Endothelial cell of umbilical vein (primary cell): ENCODE measurements at places on chromosomes 6 and 20. TPM values are rescaled to one million over a fixed set of nuclear protein-coding genes. Genes with fewer than 3 reads are reported as not detected.

DNA sequence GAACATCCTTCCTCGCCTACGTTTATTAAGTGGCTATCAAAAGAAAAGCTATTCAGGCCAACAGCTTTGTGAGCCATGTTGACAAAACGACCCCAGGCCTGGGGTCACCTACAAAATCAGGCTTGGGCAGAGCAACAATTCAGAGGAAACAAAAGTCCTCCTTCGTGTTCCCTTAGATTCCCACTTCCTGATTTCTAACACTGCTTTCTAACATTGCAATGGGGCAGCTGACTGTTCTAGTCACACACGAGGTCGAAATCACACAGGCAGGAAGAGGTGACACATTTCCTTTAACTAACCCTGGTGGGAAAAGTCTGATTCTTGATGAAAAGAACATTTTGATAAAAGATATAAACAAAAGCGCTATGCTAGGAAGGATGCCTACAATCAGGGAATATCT is 31.9 kb downstream of the WDR27 start:
- H3K27me3 ChIP-seq = no peaks in the 10 kb centered on the region
- H3K36me3 ChIP-seq = peaks cover 10% of the 10 kb centered on the region
- H3K4me1 ChIP-seq = peaks cover 26% of the 10 kb centered on the region
- peak; percentile 98 for DNase-seq
- H3K27ac ChIP-seq = peak overlapping the region; percentile 98
- H3K4me3 ChIP-seq = no peak overlapping the region

DNA sequence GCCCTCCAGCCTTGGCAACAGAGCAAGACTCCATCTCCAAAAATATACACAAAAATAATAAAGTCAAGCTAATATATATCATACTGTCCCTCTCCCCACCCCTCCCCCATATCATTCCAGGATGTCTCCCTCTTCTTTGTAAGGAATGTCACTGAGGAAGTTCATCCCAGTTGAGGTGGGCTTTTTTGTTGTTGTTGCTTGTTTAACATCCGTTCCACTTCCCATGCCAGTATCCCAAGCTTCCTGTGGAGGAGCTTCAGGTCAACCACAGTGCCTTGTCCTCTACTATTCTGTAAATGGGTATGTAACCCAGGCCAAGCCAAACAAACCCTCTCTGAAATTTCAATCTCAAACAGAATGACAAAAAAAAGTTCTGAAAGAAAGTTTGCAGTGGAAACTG is 19.0 kb upstream of the PTPN1 start:
- DNase-seq = no peak
- no peak overlapping the region for H3K4me3 ChIP-seq
- no peaks in the 10 kb centered on the region for H3K27me3 ChIP-seq
- H3K36me3 ChIP-seq = no peaks in the 10 kb centered on the region
- H3K27ac ChIP-seq = no peak overlapping the region
- H3K4me1 ChIP-seq = peaks cover 12% of the 10 kb centered on the region

DNA sequence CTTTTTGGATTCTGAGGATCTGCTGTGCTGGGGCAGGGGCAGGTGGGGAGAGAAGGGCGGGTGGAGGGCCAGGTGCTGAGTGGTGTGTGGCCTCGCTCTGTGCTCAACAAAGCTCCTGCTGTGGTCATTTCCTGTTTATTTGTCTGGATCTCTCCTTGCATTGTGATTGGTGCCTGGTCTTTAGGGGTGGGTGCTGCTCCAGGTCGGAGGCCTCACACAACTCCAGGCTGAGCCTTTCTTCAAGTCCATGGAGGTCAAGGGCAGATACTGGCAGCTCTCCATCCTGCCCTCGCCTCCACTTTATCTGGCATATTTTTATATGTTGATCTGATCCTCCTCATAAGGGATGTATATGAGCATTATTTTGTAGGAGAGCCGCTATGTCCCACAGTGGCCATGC is 36.2 kb downstream of the HLA-F start:
- peaks cover 26% of the 10 kb centered on the region for H3K27me3 ChIP-seq
- no peak overlapping the region for H3K27ac ChIP-seq
- peak; percentile 36 for DNase-seq
- peaks cover 22% of the 10 kb centered on the region for H3K4me1 ChIP-seq
- H3K4me3 ChIP-seq = no peak overlapping the region

DNA sequence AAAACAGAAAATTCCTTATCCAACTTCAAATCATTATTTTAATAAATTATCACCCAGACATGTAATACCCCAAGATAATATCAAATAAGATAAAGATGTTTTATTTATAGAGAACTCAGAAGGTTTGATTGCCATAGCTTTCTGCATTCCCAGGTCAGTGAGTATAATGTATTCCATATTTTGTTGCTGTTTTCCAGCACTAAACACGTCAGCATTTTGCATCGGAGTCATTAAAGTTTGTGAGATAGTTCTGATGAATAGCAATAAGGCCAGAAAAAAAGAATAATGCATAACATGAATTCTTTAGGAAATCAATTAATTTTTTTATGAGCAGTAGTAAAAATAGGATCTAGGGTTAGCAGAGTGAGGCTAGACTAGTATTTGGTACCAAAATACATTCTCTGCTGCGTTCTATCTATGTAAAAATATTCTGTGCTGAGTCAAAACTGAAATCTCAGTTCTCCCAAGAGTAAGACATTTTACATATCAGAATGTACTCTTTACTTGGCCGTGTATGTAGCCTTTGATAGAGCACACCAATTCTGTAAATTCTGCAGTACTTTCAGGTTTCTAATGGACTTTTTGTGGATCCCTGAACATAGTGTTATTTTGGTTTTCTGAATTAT is 269.9 kb upstream of the AGPAT4 start:
- no peak overlapping the region for H3K4me3 ChIP-seq

GRCh38 chr6:97939440-97940168 is 656.6 kb upstream of the MMS22L start:
- no peak overlapping the region for H3K4me3 ChIP-seq
- H3K4me1 ChIP-seq = no peaks in the 10 kb centered on the region
- H3K27ac ChIP-seq = no peak overlapping the region
- H3K36me3 ChIP-seq = no peaks in the 10 kb centered on the region
- DNase-seq = no peak

- no peaks in the 10 kb centered on the region for H3K36me3 ChIP-seq
- H3K4me3 ChIP-seq = no peak overlapping the region
- DNase-seq = no peak
- no peaks in the 10 kb centered on the region for H3K4me1 ChIP-seq
- no peak overlapping the region for H3K27ac ChIP-seq
Measured at GRCh38 chr6:13384506-13384905, 56.2 kb upstream of the TBC1D7 start.

DNA sequence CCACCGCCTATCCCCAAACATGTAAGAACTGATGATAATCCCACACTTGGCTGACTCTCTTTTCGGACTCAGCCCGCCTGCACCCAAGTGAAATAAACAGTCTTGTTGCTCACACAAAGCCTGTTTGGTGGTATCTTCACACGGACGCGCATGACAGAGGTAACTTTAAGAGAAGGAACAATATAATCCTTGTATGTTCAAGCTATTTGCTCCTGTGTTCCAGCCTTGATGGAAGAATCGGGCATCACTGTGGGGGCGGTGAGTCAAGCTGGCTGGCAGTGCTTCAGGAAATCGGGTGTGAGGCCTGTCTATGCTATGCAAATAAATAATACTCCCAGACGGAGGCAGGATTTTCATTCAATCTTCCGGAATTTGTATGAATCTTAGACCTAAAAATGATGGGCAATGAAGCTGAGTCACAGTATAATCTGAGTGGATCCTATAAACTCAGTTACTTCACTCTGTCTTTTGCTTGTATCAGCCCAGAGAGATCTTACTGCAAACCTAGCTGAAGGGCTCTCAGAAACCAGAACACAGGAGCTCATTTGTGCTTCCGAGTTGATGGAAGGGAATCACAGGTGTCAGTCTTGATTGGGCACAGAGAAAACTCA is 45.2 kb upstream of the NT5E start:
- no peaks in the 10 kb centered on the region for H3K36me3 ChIP-seq
- H3K27me3 ChIP-seq = no peaks in the 10 kb centered on the region
- H3K4me3 ChIP-seq = no peak overlapping the region
- DNase-seq = peak; percentile 93
- H3K27ac ChIP-seq = peak overlapping the region; percentile 94

DNA sequence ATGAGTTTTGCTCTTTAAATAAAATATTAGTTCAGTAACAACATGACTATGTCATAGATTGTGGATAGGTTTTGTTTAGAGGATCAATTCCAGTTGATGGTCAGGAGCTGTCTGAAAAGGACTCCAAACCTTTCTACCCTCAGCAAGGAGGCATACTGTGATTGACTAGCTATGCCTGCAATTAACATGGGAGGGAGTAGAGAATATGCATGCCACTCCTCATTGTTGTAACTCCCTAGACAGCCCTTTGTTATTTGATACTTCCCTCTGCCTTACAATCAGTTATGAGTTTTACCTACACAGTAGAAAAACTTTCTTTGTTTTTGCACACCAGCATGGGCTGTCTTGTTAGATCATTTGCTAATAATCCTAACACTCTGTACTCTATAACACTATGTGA is 1418.5 kb downstream of the KHDRBS2 start:
- no peaks in the 10 kb centered on the region for H3K27me3 ChIP-seq
- no peak overlapping the region for H3K27ac ChIP-seq
- no peak for DNase-seq
- no peaks in the 10 kb centered on the region for H3K4me1 ChIP-seq

- peaks cover 19% of the 10 kb centered on the region for H3K36me3 ChIP-seq
- H3K4me3 ChIP-seq = peak overlapping the region; percentile 99
- DNase-seq = no peak
- peaks cover 20% of the 10 kb centered on the region for H3K4me1 ChIP-seq
Measured at GRCh38 chr6:32126880-32127279, 1.2 kb downstream of the ATF6B start.

DNA sequence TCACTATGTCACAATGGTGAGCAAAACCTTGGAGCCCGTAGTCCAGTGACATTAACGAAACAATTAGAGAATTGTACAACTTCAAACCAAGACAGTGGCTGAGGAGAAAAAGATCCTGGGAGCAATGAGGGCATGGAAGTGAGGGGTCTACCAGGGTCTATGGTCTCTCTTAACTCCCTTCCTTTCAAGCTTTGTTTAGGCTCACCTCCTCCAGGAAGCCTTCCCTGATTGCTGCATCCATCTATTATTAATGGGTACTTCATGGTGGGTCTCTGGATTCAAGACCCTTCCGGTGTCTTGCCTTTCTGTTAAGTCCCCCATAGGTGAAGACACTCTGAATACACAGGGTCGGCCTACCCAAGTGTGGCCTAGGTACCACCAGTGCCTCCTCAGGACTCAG is 38.1 kb upstream of the MLN start:
- no peak overlapping the region for H3K27ac ChIP-seq
- no peak overlapping the region for H3K4me3 ChIP-seq
- H3K36me3 ChIP-seq = no peaks in the 10 kb centered on the region
- H3K4me1 ChIP-seq = peaks cover 18% of the 10 kb centered on the region
- no peak for DNase-seq
- no peaks in the 10 kb centered on the region for H3K27me3 ChIP-seq

Gene IMPG1
- total RNA-seq = not detected in 2 replicates

DNA sequence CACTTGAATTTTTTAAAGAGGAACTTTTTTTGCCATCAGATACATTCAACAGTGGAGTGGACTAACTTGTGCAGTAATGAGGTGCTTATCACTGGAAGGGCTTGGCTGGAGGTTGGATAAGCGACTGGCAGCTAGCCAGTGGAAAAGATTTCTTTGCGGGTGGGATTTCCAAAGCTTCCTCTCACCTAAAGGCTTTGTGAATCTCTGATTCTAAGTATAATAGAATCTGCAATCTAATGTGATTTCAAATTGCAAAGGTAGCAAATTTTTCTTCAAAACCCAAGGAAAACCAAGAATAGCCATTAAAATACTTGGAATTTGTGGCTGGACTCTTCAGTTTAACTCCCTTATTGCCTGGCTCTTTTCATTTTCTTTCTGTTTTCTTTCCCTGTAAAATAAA is 460.4 kb upstream of the MARCKS start:
- H3K27ac ChIP-seq = no peak overlapping the region
- H3K4me1 ChIP-seq = peaks cover 4% of the 10 kb centered on the region
- no peaks in the 10 kb centered on the region for H3K27me3 ChIP-seq
- no peak for DNase-seq
- no peak overlapping the region for H3K4me3 ChIP-seq

GRCh38 chr20:17281478-17281877 is 54.6 kb downstream of the PCSK2 start:
- no peaks in the 10 kb centered on the region for H3K27me3 ChIP-seq
- no peaks in the 10 kb centered on the region for H3K36me3 ChIP-seq
- H3K27ac ChIP-seq = no peak overlapping the region
- no peak overlapping the region for H3K4me3 ChIP-seq

DNA sequence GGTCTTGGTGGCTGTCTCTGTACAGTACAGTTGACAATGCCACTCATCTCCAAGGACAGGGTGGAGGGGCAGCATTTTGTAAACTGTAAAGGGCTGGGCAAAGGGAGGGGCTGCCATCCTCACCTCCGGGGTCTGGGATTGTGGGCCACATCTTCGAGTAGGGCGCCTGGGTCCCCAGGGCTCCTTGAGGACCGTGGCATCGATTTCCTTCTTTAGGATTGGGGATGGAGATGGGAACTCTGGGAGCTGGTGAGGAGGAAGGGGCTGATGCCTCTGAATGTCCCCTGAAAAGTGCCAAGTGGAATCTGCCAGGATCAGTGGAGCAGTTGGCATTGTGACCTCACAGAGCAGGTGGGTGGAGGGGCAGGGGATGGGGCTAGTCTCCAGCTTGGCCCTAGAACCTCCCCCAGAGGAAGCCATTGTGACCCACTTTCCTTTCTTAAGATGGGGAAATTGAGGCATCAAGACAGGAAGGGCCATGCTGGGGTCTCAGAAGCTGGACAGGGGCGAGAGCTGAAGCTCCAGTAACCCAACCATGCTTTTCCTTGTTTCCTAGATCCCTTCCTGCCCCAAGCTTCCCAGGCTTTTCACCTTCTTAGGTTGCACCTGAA is at the start of gene SUN5:
TSS of gene SUN5 (minus strand) at position 293 of the 611 bp plus-strand sequence. CDS start at position 200, 93 bp downstream.
- no peak within 1 kb of the TSS for H3K27ac ChIP-seq
- no peaks in the 10 kb centered on the region for H3K36me3 ChIP-seq

DNA sequence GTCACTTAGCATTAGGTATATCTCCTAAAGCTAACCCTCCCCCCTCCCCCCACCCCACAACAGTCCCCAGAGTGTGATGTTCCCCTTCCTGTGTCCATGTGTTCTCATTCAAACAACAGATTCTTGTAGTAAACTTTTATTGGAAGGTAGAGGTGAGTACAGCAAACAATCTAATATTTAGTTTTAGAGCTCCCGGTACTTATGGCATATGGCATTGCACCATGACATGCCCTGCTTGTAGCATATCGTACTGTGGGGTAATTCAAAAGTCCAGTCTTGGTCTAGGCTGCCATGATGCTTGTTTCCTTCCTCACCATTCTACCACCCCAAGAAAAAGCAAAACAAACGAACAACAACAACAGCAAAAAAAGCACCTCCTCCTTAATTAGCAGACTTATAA is 289.5 kb downstream of the ZNF217 start:
- H3K27me3 ChIP-seq = no peaks in the 10 kb centered on the region
- no peaks in the 10 kb centered on the region for H3K4me1 ChIP-seq
- DNase-seq = no peak

- no peaks in the 10 kb centered on the region for H3K4me1 ChIP-seq
- H3K27me3 ChIP-seq = no peaks in the 10 kb centered on the region
- no peak for DNase-seq
- no peaks in the 10 kb centered on the region for H3K36me3 ChIP-seq
Measured at GRCh38 chr20:2602046-2602735, 50.2 kb upstream of the NOP56 start.

Gene RNF182
- 0.78 and 0.93 TPM in 2 replicates for total RNA-seq

- H3K4me3 ChIP-seq = no peak overlapping the region
- H3K4me1 ChIP-seq = no peaks in the 10 kb centered on the region
- no peaks in the 10 kb centered on the region for H3K27me3 ChIP-seq
- no peak overlapping the region for H3K27ac ChIP-seq
- no peak for DNase-seq
- no peaks in the 10 kb centered on the region for H3K36me3 ChIP-seq
Measured at GRCh38 chr6:54718541-54719023, 128.0 kb upstream of the FAM83B start.
